ENCODE measurements at places on chromosomes 5 and 9.

GRCh38 chr5:77748160-77748559, 28.0 kb downstream of the TBCA start:
- DNase-seq: no peak

- no peak for DNase-seq
Observed at GRCh38 chr5:103561685-103562452, 720 bp downstream of the NUDT12 start.

GRCh38 chr5:17663182-17663581, 28.9 kb downstream of the TAF11L14 start:
- DNase-seq: no peak

- DNase-seq: no peak
Observed at GRCh38 chr9:16217943-16218701, 652.3 kb downstream of the BNC2 start.

GRCh38 chr9:36831381-36832161, 202.5 kb downstream of the PAX5 start:
- DNase-seq: no peak

DNA sequence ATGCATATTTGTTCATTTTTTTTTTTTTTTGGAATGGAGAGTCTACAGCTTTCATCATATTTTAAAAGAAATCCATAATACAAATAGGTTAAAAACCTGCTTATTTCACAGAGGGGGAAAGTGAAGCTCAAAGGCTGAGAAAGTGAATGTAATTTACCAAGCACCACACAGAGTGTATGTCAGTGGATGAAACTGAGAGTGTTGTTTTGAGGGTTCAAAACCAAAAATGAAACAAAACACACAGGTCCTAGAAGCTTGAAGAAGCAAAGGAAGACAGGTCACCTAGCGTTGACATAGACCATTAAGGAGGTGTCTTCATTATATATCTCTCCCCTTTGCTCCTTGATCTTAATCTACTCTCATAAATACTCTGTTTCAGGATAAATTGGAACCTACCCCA, 7.5 kb downstream of the NMUR2 start:
- DNase-seq: no peak

DNA sequence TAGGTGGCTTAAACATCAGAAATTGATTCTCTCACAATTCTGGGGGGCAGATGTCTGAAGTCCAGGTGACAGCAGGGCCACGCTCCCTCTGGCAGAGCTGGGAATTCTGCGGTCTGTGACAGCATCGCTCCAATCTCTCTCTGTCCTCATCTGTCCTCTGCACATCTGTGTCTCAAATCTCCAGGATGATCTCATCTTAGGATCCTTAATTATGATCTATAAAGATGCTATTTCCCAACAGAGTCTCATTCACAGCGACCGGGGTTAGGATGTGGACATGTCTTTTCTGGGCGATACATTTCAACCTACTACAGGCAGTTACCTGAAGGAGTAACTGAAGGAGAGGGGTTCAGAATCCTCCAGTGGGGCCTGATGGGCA, 31.4 kb downstream of the ANKRD33B start:
- DNase-seq: no peak

- DNase-seq: no peak
Observed at GRCh38 chr5:90915393-90915792, 356.8 kb downstream of the ADGRV1 start.

GRCh38 chr9:117528225-117528624, 113.4 kb upstream of the ASTN2 start:
- no peak for DNase-seq

DNA sequence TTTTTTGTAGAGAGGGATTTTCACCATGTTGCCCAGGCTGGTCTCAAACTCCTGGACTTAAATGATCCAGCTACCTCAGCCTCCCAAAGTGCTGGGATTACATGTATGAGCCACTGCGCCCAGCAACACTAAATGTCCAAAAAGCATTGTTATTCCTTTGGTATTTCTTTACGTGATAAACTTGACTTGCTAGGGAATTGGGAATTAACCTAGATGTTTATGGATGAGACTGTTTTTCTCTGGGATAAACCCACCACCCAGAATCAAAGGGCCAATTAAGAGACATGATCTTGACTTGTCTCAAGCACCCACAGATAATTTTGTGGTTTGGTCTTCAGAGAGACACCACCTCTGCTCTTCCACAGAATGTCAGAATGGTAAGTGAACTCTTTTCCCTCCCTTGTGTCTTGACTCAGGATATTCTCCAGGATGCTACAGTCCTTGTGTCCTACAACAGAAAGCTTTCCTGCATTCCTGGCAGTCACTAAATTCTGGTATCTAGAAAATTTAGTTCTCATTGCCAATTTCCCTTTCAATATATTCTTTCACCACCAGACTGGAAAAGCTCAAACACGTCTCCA, 55.7 kb downstream of the ALDH1A1 start:
- DNase-seq: no peak

- DNase-seq: no peak
Observed at GRCh38 chr9:95726756-95727155, 148.7 kb upstream of the ERCC6L2 start.

- no peak for DNase-seq
Observed at GRCh38 chr5:39249069-39249468, 29.7 kb upstream of the FYB1 start.

- DNase-seq: no peak
Observed at GRCh38 chr5:124001036-124001615, 489.1 kb downstream of the CSNK1G3 start.

GRCh38 chr5:11037080-11037479, 276.0 kb upstream of the DAP start:
- no peak for DNase-seq

DNA sequence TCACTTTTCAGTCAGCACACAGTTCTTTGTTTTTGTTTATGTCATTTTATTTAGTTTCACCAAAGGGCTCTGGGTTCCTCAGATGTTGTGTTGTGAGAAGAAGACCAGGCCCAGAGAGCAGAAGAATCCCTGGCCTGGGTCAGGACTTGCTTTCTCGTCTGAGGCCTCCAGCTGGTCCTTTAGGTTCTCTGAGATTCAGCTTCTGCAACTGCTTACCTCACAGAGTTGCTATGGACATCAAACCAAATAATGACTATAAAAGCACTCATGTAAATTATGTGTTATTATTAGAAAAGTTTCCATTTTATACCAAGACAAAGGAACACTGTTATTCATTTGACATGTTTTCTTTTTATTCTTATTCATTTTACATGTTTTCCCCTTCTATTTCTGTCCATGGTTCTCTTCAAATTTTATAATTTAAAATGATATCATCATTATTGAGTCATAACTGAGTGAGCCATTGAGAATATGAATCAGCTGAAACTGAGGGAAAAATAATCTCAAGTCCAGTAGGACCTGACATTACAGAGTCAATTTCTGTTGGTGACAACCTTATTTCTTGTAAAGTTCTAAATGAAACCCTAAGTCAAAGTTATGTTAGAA, 44.0 kb upstream of the GLRX start:
- DNase-seq: no peak

GRCh38 chr9:34558919-34559623, 30.5 kb downstream of the CNTFR start:
- DNase-seq: no peak

GRCh38 chr5:156188016-156188415, 138.9 kb upstream of the SGCD start:
- no peak for DNase-seq

- no peak for DNase-seq
Observed at GRCh38 chr5:113020461-113021273, 44.1 kb downstream of the DCP2 start.

- no peak for DNase-seq
Observed at GRCh38 chr9:93097511-93098201, 1.6 kb downstream of the CARD19 start.

- no peak for DNase-seq
Observed at GRCh38 chr5:142897328-142897727, 127.2 kb downstream of the ARHGAP26 start.

DNA sequence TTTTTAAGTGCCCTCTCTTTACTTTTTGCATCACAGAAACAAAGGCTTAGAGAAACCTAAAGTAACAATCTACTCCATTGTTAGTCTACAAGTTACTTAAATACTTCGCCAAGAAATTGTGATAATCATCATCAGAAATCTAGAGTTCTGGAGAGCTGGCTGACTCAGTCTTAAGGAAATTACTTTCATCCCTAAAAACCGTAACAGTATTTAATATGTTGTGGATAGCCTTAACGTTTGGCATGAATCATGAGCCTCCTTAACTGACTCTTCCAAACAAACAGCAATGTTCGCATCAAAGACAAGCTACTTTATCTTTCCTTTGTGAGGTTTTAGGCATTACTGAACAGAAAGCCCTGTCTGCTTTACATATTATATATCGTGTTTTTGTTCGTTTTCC, 128.7 kb downstream of the NIPBL start:
- no peak for DNase-seq

DNA sequence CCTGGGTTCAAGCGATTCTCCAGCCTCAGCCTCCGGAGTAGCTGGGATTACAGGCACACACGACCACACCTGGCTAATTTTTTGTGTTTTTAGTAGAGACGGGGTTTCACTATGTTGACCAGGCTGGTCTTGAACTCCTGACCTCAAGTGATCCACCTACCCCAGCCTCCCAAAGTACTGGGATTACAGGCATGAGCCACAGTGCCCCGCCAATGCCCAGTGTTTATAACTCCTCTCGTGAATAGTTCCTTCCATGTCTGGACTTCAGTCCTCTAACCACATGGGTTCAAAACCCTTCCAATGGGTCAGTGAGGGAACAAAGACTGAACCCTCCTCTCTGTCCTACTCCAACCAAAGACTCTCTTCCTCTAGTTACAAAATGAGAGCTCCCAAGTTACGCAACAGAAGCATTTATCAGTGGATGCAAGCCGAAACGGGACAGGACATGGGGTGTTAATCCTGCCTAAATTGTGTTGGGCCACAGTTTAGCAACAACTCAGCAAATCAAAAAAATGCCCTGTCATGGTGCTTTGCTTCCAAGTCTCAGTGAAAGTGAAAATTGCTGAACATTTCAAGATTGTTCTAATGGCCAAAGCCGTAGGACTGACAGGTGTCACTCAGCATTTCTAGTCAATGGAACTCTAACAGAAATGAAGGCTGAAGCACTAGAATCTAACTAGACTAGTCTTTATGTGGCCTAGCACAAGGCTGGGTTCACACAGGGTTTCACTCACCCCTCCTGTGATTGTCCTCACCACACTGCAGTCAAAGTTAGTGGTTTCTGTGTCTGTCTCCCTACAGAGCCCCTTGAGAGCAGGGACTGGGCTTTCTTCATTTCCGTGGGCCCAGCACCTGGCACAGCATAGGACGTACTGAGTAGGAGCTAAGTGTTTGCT, 3.2 kb upstream of the TMEM245 start:
- no peak for DNase-seq

- no peak for DNase-seq
Observed at GRCh38 chr9:96615411-96615810, 4.2 kb downstream of the CDC14B start.

DNA sequence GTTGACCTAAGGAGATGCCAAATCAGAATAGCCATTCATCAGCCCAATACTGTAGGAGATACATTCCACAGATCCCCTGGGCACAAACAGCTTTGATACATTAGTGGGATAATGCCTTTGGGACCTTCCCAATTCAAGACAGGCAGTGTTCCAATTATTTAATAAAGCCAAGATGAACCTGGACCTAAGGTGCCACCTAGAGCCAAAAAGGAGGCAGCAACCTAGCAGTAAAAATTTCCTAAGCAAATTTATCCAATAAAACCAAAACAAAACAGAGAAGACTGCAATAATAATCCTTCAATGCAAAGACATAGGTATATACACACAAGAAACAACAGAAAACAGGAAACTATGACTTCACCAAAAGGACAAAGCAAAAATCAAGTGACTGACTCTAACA, 253.0 kb downstream of the HINT1 start:
- no peak for DNase-seq

- no peak for DNase-seq
Observed at GRCh38 chr5:71843111-71843510, 124.0 kb downstream of the CARTPT start.

GRCh38 chr5:153896701-153897100, 142.0 kb downstream of the FAM114A2 start:
- DNase-seq: no peak

GRCh38 chr5:55427157-55427556, 107.6 kb downstream of the PLPP1 start:
- DNase-seq: no peak

- DNase-seq: no peak
Observed at GRCh38 chr5:92372766-92373165, 989.6 kb upstream of the ARRDC3 start.

GRCh38 chr9:136432591-136432990, 7.1 kb downstream of the INPP5E start:
- no peak for DNase-seq

DNA sequence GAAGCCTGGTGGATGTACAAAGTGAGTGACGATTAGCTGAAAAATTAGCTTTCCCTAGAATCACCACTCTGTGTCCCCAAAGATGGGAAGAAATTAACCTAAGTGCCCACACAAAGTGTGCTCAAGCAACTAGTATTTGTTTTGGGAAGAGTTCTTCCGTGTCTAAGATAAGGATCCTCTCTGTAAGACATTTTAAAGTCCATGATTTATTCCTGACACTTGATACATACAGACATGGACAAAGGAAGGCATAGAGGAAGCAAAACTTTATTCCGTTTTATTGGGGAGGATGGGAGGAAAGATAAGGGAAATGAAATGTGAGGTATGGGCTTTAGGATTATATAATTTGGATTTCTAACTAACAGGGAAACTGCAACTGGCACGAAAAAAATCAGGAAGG, 1772.6 kb downstream of the EFNA5 start:
- DNase-seq: no peak

- DNase-seq: no peak
Observed at GRCh38 chr9:126461608-126462007, 135.0 kb downstream of the MVB12B start.

Measured in stimulated activated CD4-positive, alpha-beta T cell treated with anti-CD3 and anti-CD28 coated beads, TNF-alpha, amount 100 ng/mL, for 4 hours (primary cell).